Fibroblast of villous mesenchyme (primary cell): ENCODE measurements at places on chromosomes 1 and 21.

- DNase-seq: peak; percentile 18
Measured at GRCh38 chr1:25469177-25469576, 38.5 kb downstream of the MACO1 start.

GRCh38 chr1:230504310-230504709, 78.2 kb upstream of the PGBD5 start:
- DNase-seq: no peak

DNA sequence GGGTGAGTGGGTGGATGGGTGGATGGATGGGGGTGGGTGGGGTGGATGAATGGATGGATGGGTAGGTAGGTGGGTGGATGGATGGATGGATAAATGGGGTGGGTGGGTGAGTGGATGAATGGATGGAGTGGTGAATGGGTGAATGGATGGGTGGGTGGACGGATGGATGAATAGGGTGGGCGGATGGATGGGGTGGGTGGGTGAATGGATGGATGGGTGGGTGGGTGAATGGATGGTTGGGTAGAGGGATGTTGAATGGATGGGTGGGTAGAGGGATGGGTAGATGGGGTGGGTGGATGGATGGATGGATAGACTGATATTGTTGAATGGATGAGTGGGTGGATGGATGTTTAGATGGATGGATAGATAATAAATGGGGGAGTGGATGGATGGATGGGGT, 26.9 kb upstream of the CCDC27 start:
- DNase-seq: no peak

- DNase-seq: no peak
Measured at GRCh38 chr1:183569141-183569540, 21.1 kb downstream of the NCF2 start.

DNA sequence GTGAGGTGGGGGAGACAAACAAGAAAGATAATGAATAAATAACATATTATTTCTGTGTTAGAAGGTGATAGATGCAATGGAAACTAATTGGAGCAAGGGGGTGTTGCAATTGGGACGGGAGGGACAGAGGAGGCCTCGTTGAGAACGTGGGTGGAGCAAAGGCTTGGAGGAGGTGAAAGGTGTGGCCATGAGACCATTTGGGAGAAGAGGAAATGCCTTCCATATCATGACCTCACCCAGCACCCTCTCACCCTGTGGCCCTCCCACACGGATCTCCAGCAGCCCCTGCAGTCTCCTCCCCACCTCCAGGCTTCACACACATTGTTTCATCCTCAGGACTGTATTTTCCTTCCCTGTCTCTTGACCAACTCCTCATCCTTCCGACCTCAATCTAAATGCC, 85.3 kb upstream of the ARHGAP29 start:
- no peak for DNase-seq

GRCh38 chr1:1272341-1273208, 1.1 kb downstream of the UBE2J2 start:
- no peak for DNase-seq

GRCh38 chr1:17676387-17677060, 78.6 kb upstream of the ACTL8 start:
- no peak for DNase-seq

GRCh38 chr1:169653873-169654272, 23.9 kb upstream of the SELP start:
- no peak for DNase-seq

DNA sequence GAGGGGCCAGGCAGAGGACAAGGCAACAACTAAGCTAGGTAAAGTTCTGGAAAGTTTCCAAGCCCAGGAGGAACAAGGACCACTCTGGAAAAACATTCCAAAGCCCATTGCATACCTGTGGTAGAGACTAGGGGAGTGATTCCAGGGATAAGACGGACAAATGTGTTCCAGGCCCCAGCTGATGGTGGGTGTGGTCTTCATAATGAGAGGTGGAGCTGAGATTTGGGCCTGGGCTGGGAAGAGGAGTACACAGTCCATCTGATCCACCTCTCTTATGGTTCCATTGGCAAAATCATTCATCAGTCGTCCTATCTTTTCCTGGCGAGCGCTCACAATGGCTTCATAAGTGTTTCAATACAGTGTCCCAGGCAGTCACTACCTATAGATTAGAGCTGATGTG, 4.5 kb downstream of the KLHDC7A start:
- no peak for DNase-seq
